ENCODE measurements at places on chromosomes 13 and 19. TPM values are rescaled to one million over a fixed set of nuclear protein-coding genes. Genes with fewer than 3 reads are reported as not detected.

Gene POU2F2
- polyA plus RNA-seq = 6.9 TPM

- no peak for DNase-seq
Measured at GRCh38 chr19:6470173-6470572, 6.1 kb downstream of the CRB3 start.

DNA sequence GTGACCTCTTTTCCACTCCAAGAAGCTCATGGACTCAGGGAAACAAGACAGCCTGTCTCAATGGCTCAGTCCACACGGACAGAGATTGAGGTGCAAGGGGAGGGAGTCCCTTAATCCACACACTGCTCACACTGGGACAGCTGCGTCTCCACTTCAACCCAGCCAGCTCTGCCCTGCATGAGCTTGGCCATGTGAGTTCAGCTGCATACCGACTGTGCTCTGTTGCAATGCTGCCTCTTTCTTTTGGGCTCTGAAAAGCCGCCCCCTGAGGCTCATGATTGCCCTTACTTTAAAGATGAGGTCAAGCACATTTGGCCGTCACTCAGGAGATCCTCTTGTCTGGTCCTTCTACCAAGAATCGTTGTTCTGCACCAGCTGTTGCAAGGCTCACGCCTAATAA lies 64.8 kb upstream of the KCTD15 start:
- DNase-seq = no peak

DNA sequence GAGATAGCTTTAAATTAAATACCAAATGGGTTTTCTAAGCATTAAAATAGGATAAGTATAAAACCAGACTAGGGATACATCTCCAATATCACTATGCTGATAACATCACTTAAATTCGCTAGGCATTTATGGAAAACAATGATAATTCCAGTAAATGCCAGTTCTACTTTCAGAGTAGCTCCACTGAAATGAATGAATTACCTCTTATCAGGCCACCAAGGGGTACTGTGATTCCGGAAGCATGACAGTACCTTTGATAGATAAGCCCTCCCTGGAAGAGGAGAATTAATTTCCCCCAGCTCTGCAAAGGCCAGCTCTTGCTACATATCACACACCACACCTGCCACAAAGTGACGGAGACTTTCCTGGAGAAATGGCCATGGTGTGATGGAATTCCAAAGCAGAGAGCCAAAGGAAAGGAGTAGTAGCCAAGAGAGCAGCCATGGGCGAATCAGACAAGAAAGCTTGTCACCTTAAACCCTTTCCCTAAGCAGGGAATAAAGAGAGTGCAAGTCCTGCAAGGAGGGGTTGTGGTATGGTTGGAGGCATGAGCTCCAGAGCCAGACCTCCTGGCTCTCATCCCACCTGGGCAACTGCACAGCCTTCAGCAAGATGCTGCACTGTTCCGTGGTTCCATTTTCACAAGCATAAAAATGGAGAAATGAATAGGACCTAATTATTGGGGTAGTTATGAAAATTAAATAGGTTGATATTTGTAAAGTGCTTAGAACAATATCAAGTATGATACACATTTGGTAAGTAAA lies 423.1 kb downstream of the FGF14 start:
- peak; percentile 6 for DNase-seq

Gene ICAM5
- polyA plus RNA-seq = 6.4 TPM

Data from brain (organoid and tissue), 16 donors.